ENCODE measurements at places on chromosomes 1 and 21.

DNA sequence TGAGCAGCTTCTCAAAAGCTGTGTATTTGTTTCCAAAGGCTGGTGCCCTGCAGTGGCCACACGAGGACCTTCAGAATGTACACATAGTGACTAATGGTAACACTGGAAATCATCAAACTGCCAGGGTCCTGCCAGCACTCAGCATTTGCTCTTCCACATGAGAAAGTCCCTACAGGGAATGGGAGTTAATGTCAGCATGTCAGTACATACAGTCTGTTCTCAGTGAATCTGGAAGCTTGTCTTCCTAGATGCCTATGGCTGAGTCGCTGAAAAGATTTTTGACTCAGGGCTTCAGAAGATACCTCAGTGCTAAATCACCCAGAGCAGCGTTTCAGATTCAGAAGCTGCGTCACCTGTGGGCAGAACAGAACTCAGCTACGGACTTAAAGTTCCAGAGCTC is 108.2 kb downstream of the CDC7 start:
- no peak for DNase-seq

DNA sequence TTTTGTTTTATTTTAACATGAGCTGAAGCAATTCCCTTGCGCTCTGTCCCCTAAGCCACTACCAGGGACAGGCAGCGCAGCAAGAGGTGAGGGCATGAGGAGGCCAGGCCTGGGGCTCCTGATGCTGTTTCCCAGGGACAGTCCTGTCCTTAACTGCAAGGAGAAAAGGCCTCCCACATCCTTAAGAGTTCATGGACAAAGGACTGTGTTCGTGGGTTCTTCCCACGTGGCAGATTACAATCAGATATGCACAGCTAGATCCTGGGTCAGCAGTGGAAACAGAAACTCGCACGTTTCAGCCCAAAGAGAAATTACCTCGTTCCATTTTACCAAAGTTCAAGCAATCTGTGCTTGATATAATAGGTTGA is 85.8 kb downstream of the MIS18A start:
- no peak for DNase-seq

DNA sequence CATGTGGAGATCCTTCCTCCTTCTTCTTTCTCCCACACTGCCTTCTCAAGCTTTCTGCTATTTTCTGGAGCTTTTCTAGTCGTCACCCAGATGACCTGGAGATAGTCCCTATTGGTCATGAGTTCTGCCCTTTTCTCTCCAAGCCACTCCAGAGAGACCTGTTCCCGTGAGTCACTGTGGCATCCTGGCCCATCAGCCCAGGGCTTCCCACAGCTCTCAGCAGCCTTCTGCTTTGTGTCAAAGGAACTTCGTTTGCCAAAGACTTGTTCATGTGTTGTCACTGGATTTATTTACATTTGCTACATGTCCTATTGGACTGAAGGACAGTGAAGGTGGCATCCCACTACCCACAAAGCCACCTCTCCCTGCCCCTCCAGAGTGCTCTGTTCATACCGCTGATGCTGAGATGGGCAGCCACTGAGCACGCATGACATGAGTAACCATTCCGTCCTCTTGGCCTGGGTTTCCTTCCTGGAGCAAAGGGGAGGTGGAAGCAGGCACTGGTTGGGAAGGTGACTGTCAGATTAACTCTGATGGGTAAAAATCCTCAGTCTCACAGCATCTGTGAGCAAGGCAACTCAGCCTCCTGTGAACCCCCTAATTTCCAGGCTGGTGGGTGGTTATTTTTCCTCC is 119.2 kb downstream of the EDEM3 start:
- DNase-seq, result no peak

GRCh38 chr1:165353731-165354671 is 2.5 kb downstream of the LMX1A start:
- DNase-seq, result no peak

DNA sequence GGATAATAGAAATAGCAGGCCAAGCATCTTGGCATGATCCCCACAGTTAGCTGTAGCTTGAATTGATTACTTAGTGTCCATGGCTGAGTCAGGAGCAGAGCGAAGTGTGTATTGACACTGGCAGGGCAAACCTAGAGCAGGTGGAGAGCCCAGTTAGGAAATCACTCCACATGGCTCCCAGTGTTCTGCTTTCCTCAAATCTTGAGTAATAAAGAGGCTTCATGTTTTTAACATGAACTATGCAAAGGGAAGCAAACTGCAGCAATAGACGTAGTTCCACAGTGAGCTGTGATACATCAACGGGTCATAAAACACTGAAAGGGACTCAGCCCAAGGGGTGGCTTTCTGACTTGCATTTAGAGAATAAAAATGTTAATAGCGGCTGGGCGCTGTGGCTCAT is 28.9 kb downstream of the RHEX start:
- DNase-seq, result no peak

DNA sequence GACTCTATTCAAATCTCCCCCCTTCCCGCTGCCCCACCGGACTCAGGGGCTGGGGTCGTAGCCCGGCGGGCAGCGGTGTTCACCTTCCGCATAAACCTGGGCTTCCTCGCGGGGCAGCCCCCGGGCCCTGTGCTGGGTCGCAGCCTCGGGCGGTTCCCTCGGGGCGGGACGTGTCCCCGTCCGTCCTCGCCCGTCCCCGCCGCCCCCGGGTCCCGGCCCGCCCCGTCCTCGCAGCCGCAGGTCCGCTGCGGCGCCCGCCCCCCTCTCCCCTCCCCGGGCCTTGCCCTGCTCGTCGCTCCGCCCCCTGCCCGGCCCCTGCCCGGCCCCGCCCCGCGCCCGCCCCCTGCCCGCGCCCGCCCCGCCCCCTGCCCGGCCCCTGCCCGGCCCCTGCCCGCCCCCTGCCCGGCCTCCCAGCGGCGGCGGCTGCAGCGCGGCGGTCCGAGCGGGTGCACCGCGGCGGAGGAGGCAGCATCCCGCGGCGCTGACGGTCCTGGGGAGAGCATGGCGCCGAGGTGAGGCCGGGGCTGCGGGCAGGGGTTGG is at the start of gene COL18A1:
TSS of gene COL18A1 (plus strand) at position 436 of the 541 bp plus-strand sequence. CDS start at position 502, 66 bp downstream.
- no peak for DNase-seq

DNA sequence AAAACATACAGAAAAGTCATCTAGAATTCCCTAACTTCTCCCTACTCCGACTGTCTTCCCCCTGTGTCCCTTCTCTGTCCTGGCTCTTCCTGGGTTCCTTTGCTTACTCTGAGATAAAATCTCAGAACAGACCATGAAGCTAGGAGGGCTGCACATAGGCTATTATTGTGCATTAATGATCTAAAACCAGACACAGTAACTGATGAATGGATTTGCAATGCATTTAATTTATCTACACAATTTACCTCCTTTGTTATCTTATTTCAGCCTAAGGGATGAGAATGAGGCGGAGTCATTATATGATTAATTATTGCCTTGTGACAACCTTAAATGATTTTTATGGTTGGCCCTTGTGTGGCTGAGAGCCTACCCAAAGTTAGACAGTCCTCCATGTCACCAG is 14.5 kb downstream of the RHOU start:
- no peak for DNase-seq

GRCh38 chr1:68234094-68234493 is 1.8 kb upstream of the WLS start:
- DNase-seq, result no peak

DNA sequence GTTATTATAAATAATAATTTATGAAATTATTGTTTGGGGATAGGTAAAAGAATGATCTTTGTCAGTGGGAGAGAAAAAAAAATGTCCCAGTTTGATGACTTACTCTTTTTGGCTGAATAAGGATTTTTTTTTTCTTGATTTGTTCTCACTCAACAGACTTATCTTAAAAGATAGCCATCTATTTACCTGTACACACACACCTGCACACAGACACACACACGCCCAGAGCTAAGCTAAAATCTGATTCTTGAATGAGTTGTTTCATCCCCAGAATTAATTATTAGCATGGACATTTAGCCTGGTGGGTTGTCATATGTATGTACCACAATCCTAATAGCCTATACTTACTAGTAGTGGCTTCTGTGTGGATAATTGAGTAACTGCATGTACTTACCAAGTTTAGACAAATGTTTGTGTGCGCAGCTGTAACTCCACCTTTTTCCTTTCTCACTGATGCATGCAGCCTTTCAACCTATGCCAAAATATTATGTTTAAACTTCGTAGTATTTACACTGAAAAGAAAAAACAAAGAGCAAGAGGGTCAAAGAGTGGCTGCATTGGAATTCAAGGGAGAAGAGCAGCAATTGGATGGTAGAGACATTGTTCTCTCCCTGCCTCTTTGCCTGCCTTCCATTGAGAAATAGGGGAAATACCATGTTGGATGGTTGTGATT is 174.3 kb downstream of the ADGRL2 start:
- DNase-seq, result no peak

DNA sequence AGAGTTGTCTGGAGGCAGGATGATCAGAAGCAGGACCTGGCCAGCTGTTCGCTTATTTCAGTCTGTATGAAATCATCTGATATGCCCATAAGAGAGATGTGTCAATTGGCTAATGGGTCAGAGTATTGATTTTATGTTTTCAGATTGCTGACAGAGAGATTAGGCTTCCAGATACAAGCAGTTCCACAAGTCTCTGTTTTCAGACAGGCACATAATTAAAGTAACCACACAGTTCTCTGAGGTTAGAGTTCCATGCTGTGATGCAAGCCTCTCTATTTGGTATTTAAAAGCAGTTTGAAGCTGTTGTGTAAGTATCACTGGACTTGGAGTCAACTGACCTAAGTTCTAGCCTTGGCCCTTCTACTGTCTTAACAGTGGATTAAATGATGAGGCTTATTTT is 50.1 kb downstream of the ATF6 start:
- DNase-seq, result no peak

- no peak for DNase-seq
Observed at GRCh38 chr1:43042773-43043457, 84.2 kb upstream of the SLC2A1 start.

Measured in pons (tissue), 1 donor.